ENCODE measurements at places on chromosomes 13 and 19. TPM values are rescaled to one million over a fixed set of nuclear protein-coding genes. Genes with fewer than 3 reads are reported as not detected.

GRCh38 chr19:3268326-3268725 lies 43.9 kb downstream of the CELF5 start:
- DNase-seq = no peak

DNA sequence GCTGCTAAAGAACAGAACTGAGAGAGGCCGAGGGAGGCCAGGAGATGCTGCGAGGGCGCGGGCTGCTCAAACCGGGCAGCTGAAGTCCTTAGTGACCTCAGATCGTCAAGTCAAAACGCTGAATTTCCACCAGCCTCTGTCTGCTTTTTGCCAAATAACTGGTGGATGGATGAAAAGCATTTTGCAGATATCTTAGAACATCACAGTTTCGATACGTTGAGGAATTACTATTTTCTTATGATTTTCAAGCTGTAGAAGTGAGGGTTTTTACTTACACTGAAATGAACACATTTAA lies 2.0 kb downstream of the GPC6 start:
- no peak for DNase-seq

DNA sequence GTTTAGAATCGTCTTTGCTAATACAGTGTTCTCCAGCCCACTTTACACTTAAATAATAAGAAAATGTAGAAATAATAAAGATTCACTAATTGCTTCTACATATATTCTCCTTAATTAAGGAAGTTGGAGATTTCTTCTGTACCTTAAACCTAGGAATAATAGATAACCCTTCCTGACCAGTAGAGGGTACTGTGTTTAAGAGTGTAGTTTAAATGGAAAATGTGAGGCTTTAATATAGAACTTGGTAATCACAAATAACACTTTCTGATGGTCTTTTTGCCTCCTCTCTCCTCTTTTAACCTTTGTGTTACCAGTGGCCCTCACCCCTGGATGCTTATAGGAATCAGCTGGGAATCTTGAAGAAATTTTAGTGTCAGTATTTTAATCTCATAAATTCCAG lies 20.7 kb downstream of the POMP start:
- DNase-seq = no peak

TEX26 gene
- total RNA-seq = not detected

EEF2 gene
- total RNA-seq = 2,360 TPM

ZNF444 gene
- 22.1 TPM for total RNA-seq
